ENCODE measurements at places on chromosomes 2 and 18.

- DNase-seq = no peak
Observed at GRCh38 chr2:9747396-9747795, 95.9 kb upstream of the TAF1B start.

GRCh38 chr2:2738684-2739083, 407.6 kb upstream of the MYT1L start:
- no peak for DNase-seq

- DNase-seq = no peak
Observed at GRCh38 chr18:77486985-77487384, 237.3 kb downstream of the GALR1 start.

DNA sequence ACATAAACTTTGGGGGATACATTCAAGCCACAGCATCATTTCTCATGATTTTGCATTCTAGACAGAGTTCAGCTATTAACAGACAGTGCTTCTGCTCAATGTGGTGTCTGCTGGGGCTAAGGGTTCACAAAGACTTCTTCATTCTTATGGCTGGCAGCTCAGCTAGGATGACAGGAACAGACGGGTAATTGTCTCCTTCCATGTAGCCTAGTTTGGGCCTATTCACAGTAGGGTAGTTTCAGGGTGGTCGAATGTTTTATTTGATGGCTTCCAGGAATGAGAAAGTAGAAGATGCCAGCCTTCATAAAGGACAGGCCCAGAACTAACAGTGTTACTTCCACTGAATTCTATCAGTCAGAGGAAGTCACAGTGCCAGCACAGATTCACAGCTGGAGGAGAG, 26.0 kb upstream of the BCL2L11 start:
- no peak for DNase-seq

GRCh38 chr2:50135821-50136220, 896.1 kb downstream of the NRXN1 start:
- no peak for DNase-seq

- no peak for DNase-seq
Observed at GRCh38 chr18:74456349-74457042, 612 bp downstream of the DIPK1C start.

DNA sequence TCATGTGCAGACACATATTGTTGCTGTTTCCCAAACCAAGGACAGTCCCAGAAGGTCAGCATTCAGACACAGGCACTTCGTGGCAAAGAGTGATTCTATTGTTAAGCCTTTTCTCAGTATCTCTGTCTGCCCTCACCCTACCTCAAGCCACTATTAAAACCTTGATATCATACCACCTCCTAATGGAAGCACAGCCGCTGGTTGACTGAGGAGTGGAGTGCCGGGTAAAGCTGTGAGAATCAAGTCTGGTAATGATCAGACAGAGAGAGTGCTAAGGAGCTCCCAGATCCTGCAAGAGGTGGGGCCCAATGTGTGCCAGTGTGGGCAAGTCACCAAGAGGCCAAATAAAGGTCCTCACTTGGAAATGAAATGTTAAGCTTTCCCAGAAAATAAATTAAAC, 819.5 kb downstream of the BCL11A start:
- DNase-seq = no peak

- no peak for DNase-seq
Observed at GRCh38 chr18:24033641-24034412, 19.3 kb downstream of the TTC39C start.

DNA sequence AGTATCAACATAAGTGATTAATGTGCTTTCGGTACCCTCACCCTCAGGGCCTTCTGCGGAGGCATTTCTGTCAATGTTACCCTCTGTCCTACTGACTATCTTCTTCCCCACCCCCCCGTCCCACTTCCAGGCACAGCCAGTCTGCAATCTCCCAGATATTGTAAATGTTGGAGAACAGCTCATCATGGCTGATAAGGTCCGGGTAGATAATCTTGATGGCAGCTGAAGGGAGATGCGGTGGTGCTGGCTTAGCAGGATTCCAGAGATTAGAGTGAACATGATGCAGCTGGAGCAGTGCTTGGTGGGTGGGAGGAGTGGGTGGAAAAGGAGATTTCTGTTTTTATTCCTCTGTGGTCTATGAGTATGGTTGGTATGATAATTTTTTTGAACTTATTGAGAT, 15.5 kb downstream of the GTF2A1L start:
- DNase-seq = no peak

DNA sequence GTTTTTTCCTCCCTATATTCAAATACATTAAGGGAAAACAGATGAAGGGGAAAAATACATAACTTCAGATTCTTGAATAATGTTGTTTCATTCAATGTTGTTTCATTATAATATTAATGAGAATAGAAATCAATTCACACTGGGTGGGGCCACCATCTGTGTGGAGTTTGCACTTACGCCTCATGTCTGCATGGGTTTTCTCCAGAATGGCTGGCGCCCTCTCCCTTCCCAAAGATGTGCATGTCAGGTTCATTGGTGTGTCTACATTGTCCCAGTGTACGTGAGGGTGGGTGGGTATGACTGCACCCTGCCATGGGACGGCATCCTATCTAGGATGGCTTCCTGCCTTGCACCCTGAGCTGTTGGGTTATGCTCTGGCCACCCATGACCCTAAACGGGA, 51.7 kb downstream of the COBLL1 start:
- no peak for DNase-seq

- DNase-seq = no peak
Observed at GRCh38 chr2:30769481-30769780, 37.8 kb downstream of the CAPN13 start.

GRCh38 chr18:62802523-62802922, 87.2 kb downstream of the PHLPP1 start:
- DNase-seq = no peak

DNA sequence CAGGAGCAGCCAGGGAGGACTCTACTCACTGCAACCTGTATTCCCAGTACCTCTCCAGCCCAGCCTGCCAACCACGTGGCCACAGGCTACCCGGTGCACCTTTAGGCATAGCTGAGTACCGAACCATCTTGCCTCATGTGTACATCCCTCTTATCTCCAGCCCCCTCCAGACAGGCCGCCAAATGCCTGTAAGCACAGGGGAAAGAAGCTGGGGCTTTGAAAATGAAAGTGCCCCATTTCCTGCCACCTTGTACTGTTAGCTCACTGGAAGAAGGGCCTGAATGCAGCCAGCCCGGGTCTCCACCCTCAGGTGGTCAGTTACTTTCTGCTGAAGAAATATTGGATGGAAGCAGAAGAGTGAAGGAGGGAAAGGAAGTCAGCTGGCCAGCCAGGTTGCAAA, 27.2 kb upstream of the RFX8 start:
- DNase-seq = no peak

DNA sequence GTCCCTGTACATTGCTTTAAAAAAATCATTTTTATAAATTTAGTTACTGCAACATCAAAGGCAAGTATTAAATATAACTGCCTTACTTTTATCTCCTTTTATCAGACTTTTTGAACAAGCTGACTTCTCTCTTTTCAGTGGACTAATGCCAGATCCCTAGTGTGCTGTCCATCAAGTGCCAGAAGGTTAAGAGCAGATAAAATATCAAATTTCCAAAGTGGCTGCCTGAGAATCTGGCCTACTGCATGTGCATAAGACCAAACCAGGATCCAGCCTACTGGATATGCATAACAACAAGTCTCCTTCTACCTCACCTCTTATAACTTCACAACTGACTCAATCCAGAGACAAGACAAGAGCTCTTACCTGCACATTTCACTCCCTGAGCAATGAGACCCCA, 59.8 kb upstream of the CHRNA1 start:
- DNase-seq = no peak

DNA sequence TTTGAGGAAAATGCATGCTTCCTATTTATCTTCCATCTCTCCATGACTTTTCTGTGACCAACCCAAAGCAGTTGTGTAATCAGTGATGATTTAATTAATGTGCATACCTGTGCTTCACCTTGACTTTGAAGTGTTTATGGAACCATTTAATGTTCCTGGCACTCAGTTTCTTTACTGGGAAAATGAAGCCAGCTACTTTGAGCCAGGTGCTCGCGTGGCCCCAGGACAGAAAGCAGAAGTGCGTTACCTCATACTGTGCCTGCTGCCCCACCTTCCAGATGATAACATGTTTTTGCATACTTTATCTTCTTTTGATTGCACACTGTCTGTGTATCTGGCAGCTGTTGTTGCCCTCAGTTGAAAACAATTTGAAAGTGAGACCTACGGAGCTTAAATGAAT, 61.3 kb downstream of the PMAIP1 start:
- no peak for DNase-seq

GRCh38 chr2:156908825-156909224, 348.7 kb upstream of the GALNT5 start:
- DNase-seq = peak; percentile 79

GRCh38 chr2:174605687-174606086, 8.1 kb upstream of the WIPF1 start:
- DNase-seq = no peak

GRCh38 chr18:64803471-64803870, 654.6 kb upstream of the LINC00305 start:
- no peak for DNase-seq

- DNase-seq = peak; percentile 19
Observed at GRCh38 chr2:18788592-18788991, 199.2 kb upstream of the NT5C1B start.

GRCh38 chr2:34912084-34912483, 1313.0 kb upstream of the FAM98A start:
- no peak for DNase-seq

DNA sequence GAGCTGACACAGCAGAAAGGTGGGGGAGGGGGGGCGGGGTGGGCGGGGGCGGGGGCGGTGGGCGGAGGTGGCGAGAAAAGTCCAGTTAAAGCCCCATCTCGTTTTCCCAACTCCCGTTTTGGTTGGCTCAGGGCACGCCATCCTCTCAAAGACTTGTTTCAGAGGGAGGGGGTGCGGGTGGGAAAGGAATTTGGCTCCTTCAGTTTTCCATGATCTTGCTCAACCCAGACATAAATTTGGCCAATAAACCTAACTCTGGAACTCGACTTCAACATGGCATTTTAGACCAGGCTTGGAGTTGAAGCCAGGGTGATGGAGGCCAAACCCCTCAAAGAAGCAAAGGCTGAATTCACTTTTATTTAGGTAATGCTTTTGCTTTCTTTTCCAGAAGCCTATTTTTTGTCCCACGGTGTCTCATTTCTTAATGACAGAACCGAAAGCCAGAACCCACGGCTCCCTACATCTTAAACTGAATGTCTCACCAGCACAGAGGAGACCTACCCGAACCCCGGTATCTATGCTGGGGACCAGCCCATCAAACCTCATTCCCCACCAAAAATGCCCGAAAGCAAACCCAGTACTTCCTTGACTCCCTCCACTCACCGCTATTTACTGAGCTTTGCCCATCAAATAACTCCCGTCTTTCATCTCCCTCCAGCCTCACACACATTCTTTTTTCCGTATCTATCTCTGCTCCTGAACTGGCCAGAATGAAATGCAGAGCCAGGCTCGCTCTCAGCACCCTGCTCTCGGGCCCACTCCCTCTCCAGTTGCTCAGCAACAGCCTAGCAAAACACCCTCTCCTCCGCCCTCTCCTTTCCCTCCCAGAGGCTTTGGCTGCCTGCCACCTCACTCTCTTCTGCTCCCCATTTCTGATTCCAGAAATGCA, 4.3 kb downstream of the IGFBP5 start:
- no peak for DNase-seq

DNA sequence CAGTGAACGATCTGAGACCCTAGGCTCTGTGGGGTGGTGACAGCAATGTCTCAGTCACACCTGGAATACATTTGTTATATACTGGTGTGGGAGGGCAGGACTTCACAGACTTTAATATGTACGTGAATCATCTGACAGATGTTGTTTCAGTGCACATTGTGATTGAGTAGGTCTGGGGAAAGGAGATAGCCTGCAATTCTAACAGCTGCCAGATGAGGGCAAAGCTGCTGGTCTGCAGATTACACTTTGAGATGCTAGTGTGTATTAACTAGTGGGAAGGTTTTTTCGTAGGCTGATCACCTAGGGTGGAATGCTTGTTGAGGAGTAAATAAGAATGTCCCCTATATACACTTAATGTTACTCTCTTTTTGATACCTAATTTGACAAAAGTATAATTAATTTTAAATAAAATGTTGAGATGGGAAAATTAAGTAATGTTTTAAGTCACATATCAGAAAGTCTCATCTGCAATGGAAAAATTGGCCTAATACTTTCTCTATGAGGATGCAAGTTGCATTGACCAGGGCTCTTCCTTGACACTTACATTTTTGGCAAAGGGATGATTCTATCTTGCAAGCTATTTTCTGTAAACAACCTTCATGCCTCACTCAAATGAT, 496.9 kb upstream of the HNMT start:
- peak; percentile 1 for DNase-seq

DNA sequence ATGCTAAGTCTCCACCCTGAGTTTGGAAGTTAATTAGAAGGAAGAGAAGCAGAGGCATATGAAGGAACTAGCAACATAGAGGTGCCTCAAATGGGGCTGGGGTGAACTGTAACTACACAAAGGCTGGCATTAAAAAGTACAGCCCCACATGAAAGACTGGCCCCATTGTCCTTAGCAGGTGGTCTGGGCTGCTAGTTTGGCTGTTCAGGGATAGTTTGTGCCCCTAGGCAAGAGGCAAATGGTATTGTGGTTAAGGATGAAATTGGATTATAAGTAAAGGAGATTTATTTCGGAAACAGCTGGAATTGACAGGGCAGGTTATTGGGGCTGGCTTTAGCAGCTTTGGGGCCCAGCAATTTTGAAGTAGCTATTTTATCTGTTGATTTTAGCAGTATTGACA, 365.7 kb upstream of the TNP1 start:
- no peak for DNase-seq

GRCh38 chr18:49162226-49162864, 211.6 kb upstream of the SMAD7 start:
- no peak for DNase-seq

GRCh38 chr2:135994281-135994680, 8.9 kb upstream of the DARS1 start:
- DNase-seq = no peak

- no peak for DNase-seq
Observed at GRCh38 chr2:234300932-234301823, 195.7 kb downstream of the ARL4C start.

DNA sequence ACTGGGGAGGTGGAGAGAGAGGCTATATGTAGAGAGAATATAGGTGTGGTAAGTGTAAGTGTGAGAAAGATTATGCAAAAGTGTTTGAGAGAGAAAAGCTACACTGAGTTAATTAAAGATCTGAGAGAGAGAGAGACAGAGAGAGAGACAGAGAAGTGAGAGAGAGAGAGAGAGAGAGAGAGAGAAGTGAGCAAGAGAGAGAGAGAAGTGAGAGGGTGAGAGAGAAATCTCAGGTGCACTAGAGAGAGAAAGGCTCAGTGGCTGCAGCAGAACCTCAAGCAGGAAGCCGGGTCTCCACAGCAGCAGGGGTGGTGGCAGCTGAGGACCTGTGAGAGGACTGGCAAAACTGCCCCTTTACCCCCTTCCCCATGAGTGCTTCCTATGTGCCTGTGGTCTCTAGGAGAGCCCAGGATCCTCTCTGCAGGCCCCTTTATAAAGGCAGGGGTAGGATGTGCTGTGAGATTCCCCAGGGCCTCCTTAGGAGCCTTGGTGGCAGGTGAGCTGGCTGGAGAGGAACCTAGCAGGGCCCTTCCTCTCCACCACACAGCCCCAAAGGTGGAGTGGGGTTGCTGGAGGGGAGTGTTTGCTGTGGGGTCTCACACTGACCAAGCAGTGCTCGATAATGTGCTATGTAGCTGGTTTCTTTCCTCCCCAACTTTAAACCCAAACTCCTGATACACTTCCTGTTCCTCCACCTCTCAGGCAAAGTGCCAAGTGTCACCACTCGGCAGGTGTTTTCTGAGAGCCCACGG, 52.6 kb downstream of the SLC4A5 start:
- no peak for DNase-seq

GRCh38 chr2:23107327-23107941, 277.5 kb upstream of the KLHL29 start:
- no peak for DNase-seq

- no peak for DNase-seq
Observed at GRCh38 chr2:107545851-107546250, 280.8 kb upstream of the RGPD4 start.

All from astrocyte of the cerebellum (primary cell).